SIG-M5 (cell line): ENCODE measurements at places on chromosomes 7 and 10.
A peak's percentile ranks its signal among the peaks of the same experiment; 100 is the strongest.

- DNase-seq = no peak
Measured at GRCh38 chr7:95365151-95365550, 31.0 kb downstream of the PON3 start.

GRCh38 chr10:52451817-52452216, 137.7 kb downstream of the DKK1 start:
- no peak for DNase-seq

DNA sequence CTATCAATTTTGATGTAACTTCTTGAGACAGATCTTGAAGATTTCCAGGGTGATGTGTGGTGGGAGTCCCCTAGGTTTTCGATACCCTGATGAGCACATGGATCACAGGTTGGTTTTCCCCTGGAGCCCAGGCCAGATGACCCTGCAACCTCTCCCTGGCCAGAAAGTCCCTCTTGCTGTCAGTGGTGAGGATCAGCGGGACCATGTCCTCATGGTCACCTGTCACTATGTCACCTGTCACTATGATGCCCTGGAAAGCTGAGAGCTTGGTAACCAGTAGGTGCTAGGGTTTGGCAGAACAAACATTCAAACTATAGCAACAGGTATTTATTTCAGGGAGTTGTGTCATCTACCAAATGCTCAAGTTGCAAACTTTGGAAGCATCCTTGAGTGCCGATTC, 197.9 kb downstream of the ARHGAP12 start:
- DNase-seq = no peak

DNA sequence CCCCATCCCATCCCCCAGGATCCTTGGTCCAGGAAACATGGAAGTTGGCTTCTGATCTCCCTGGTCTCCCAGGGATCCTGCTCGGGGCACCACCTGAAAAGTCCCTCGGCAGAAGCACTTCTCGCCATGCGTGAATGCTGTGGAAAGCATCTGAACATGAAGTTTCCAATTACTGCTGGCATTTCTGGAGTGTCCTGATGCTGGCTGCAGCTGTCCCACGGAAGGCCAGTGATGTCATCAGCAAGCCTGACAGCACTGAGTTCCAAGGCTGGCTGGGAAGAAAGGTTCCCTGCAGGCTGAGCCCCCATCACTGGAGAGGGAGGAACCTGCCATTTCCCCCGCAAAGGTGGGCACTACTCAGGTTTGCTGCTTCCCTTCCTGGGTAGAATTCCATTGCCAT, 71.4 kb downstream of the KCNMA1 start:
- no peak for DNase-seq

- DNase-seq = no peak
Measured at GRCh38 chr10:83222300-83222699, 917.0 kb upstream of the GHITM start.

GRCh38 chr7:44172352-44172751, 16.9 kb downstream of the GCK start:
- no peak for DNase-seq

- no peak for DNase-seq
Measured at GRCh38 chr10:63586043-63586442, 64.8 kb downstream of the REEP3 start.

DNA sequence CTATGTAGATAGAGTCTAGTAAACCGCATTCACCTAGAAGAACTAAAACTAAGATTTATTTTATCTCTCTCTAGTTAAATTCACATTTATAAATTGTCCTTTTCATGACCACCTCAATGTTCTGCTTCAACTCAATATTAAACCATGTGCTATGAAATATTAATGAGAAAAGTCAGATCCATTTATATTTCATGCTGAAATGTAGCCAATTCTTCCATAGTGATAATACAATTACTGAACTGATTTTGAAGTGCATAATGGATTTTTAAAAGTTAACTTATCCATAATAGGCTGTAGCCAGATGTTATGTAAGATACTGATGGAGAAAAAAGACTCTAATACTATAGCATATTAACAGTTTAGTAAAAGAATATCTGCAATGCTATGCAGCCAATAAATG, 479.7 kb upstream of the PCDH15 start:
- DNase-seq = no peak

DNA sequence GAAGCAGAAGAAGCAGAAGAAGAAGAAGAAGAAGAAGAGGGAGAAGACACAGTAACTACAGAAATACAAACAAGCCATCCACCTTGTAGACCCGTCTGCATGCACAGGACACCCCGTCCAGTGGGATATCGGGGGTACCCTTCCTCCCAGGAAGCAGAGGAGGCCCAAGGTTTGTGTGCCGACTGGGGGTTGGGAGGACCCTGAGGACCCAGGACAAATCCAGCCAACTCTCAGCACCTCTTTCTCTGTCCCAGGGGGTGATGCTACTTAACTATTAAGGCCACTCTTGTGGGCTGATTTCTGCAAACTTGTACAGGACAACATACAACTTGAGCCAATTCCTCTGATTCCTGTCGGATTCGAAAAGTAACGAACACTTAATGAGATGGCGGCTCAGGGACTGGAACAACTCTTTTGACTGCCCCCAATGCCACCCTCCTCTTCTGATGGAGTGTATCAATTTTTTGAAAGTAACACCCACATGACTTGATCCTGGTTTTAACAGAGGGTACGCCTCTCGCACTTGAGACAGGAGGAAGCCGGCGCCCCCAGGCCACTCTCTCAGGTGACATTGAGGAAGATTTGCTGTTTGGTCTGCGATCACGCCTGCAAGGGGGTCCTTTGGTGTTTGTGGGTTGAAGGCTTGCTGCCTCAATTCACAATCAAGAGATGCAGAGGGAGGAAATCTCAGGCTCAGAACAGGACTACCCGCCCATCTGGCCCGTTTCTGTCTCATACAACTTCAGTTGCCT, 192.6 kb downstream of the TNS3 start:
- no peak for DNase-seq

DNA sequence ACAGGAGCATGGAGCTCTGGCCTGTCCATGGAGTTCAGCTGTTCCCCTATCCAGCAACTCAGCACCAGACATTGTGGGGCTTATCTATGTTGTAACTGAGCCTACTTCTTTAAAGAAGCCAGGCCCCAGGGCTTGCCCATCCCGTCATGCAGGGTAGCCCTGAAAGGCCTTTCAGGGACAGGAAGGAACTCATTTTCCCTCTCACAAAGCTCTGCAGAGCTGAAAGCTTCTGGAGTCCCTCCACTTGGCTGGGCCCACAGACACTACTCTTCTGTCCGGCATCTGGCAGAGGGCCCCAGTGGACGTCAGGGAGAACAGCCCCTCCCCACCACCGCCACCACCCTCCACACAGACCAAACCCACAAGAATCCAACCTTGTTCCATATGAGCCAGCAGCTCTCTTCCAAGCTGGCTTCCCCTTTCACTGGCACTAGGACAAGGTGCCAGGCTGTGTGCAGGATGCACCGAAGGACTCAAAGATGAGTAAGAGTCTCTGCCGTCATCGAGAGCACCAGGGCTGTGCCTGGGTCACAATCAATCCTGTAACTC, 33.1 kb downstream of the DENND2A start:
- DNase-seq = no peak

GRCh38 chr7:2689951-2690705, 2.1 kb downstream of the AMZ1 start:
- no peak for DNase-seq

DNA sequence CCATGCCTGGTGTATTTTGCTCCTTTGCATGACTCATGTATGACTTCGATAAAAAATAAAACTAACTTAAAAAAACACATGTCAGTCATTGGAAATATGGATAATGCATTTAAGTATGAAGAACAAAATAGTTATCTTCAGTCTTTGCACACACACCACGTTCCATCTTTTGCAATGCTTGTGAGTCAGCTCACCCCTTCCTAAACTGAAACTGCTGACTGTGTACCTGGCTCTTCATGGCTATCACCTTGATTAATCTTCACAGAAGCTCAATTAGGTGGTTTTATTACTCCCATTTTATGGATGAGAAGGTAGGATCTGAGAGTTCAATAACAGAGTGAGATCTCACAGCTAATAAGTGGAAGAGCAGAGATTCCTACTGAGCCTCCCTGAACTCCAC, 79.5 kb downstream of the CARD11 start:
- DNase-seq = no peak

- DNase-seq = no peak
Measured at GRCh38 chr7:46549347-46549746, 628.3 kb upstream of the IGFBP3 start.

GRCh38 chr10:3036155-3037021, 31.0 kb upstream of the PFKP start:
- DNase-seq = peak; percentile 5

DNA sequence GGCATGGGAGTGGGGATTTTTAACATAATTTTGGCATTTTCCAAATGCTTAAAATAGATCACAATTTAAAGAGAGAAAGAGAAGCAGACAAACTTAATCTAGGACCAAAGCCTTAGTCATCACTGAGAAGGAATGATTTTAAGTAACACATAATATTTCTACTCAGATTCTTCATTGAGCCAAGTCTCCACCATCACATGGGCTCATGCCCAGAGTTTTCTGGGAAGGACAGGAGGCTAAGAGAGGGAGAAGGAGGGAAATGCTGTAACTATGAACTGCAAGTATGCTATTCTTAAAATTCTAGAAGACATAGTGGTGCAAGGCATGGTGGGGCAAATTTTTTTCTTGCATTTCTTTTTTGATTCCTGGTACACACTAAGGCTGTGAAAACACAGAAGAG, 23.8 kb upstream of the UBE2D1 start:
- no peak for DNase-seq

DNA sequence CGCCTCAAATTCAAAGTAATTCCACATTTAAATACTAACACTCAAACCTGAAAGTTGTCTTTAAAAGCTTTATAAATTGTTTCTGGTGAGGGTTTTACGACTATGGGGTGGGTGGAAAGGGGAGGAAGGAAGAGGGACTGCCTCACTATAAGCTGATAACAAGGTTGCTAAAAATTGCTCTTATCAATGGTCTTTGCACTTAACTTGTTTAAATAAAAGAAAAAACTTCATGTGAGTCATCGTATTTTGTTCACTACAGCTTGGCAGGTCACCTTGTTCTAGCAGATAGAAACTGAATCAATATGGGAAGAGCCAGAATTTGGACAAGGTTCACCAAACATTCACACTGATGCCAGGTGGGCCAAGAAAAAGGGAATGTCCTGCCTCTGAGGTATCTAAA, 129.2 kb downstream of the TES start:
- no peak for DNase-seq

DNA sequence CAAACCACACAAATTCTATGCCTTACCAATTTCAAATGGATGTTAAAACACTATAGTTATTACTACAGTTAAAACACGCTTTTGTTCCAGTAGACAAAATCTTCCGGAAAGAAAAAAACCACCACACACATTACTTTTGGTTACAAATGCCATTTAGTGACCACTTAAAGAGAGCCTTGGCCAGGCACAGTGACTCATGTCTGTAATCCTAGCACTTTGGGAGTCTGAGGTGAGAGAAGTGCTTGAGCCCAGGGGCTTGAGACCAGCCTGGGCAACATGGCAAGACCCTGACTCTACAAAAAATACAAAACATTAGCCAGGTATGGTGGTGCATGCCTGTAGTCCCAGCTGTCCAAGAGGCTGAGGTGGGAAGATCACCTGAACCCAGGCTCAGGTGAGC, 7.2 kb downstream of the TNPO3 start:
- no peak for DNase-seq

DNA sequence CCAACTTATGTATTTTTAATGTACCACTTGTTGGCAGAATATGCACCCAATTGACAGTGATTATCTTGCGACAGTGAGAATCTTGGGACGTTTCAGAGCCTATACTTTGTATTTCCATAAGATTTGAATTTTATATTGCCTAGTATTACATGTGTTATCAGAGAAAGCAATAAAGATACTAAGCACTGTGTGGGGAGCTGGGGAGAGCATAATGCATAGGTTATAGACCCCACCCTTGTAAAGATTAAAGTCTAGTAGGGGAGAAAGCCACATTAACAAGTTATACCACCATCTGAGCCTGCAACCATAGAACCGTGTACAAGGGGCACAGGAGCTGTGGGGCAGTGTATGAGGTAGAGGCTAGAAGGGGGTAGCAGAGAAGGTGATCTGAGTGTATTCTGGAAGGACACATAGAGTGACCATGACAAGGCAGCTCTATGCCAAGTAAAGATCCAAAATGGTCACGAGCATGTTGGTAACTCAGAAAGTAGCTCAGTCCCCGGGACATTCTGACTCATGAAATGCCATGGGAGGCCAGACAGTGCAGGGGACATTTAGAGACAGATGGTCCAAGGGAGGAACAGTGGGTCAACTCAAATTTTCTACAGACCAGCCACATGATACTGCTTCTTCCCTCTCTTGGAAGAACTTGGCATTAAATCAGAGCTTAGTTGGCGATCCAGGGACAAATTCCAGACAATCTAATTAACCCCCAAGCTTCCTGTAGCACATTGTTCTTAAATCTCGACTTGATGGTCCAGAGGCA, 84.5 kb downstream of the ADRA2A start:
- no peak for DNase-seq

GRCh38 chr10:22554461-22555182, 159.8 kb downstream of the PIP4K2A start:
- no peak for DNase-seq

DNA sequence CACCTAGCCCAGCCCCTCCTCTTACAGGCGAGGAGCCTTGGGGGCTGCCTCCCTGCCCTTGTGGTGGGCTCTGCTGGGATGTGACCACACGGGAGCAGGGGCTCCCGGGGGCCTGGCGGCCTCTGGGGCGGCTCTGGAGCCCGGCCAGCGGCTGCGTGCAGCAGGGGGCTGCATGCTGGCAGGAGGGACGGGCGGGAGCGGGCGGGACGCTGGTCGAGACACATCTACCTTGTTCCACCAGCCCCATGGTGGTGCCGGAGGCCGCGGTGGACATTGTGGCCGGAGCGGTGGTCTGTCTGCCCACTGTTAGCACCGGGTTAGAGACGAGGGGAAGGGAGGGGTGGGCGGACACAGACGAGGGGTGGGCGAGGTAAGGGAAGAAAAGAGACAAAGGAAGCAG, 38.6 kb downstream of the YKT6 start:
- no peak for DNase-seq

GRCh38 chr10:42975005-42975493, 101.8 kb upstream of the RET start:
- peak; percentile 20 for DNase-seq

DNA sequence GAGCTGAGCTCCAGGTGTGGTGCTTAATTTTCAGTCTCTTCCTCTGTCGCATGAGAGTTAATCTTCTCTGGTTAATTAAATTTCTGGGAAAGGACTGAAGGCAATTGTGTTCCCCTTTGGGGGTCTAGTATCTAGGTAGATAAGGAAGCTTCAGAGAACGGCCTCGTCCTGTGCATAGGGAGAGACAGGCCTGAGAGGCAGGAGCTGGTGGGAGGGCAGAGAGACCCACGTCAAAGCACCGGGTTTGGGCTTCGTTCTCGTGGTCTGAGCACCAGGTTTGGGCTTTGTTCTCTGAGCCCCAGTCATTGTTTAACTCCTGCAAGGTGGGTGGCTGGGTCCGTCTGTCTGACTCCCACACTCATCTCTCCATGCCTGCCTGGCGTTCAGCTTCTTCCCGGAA, 160.8 kb upstream of the PITRM1 start:
- DNase-seq = no peak

GRCh38 chr7:17058568-17058967, 176.8 kb upstream of the AGR3 start:
- peak; percentile 43 for DNase-seq
